ENCODE measurements at places on chromosomes 11 and 22. TPM values are rescaled to one million over a fixed set of nuclear protein-coding genes. Genes with fewer than 3 reads are reported as not detected.

MS4A4A gene
- 6.0 TPM for polyA plus RNA-seq

RAB38 gene
- 0.21 TPM for polyA plus RNA-seq

DNA sequence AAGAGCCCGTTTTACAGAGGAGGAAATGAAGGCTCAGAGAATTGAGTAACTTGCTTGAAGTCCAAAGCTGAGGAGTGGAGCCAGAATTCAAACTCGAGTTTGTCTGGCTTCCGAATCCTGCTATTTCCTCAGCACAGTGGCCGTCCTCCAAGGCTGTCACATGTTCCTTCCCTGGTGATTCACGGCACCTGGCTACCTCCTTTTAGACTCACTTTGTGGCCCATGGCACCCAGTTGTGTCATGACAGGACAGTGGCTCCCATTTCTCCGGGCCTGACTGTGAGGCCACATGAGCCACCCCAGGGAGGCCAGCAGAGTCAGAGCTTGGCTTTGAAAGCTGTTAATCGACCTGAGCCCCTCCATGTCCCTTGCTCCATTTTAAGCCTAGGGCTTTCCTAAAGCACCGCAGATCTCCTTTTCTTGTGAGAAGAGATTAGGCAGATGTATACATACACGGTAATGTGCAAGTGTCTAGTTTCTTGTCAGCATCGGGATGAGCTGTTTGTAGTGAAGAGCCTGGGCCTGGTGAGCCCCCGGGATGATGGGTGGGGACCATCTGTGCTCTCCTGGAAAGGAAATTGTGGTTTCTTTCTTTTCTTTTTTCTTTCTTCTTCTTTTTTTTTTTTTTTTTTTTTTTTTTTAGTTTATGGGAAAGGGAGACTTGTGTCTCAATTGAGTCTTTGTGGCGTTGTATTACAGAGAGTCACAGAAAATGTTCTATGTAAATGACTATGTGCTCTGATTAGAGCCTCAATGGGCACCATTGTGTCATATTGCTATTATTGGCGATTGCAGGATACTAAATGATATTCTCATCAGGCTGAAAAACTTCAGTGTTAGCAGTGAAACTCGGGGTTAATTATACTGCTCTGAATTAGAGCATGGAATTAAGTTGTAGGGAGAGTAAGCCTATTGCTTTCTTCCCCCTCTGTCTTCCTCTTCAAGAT lies 54.8 kb downstream of the PTPRJ start:
- DNase-seq: peak; percentile 92

- DNase-seq: no peak
Observed at GRCh38 chr11:67438158-67438902, 848 bp upstream of the PTPRCAP start.
